ENCODE measurements at places on chromosomes 11 and 22.

DNA sequence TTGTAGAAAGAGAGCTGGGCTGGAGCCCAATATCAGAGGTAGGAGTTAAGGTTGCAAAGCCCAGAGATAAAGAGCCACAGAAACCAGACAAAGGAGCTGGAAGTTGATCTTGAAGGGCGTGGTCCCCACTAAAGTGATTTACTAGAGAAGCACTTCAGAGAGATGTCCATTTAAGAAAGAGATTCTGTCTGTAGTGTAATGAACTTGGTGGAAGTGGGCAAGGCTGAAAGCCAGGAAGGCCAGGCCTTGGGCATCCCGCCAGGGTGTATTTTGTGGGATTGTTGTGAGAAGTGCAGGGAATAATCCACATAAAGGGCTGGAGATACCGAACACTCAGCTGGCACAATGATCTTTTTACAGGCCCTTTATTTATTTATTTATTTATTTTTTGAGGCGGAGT is 1398.8 kb downstream of the TBC1D22A start:
- no peak for ATAC-seq

- ATAC-seq = no peak
These were observed 24.6 kb upstream of the DGAT2 start for GRCh38 chr11:75743711-75744563.

DNA sequence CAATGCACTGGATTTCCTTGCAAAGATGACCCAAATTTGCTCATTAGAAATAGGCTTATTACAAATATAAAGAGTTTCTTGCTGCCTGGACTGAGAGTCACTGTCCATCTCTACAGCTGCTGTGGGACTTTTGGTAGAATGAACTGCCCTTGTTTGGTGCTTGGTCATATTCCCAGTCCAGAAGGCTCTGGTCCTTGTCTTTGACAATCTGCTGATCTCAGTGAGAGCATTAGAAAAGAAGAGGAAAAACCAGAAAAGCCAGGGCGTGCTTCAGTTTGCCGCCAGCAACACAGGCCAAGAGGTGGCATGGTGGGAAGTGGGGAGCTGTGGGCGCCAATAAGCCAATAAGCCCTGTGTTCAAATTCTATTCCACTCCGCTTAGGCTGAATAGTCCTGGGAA is 48.2 kb upstream of the PARVA start:
- no peak for ATAC-seq

DNA sequence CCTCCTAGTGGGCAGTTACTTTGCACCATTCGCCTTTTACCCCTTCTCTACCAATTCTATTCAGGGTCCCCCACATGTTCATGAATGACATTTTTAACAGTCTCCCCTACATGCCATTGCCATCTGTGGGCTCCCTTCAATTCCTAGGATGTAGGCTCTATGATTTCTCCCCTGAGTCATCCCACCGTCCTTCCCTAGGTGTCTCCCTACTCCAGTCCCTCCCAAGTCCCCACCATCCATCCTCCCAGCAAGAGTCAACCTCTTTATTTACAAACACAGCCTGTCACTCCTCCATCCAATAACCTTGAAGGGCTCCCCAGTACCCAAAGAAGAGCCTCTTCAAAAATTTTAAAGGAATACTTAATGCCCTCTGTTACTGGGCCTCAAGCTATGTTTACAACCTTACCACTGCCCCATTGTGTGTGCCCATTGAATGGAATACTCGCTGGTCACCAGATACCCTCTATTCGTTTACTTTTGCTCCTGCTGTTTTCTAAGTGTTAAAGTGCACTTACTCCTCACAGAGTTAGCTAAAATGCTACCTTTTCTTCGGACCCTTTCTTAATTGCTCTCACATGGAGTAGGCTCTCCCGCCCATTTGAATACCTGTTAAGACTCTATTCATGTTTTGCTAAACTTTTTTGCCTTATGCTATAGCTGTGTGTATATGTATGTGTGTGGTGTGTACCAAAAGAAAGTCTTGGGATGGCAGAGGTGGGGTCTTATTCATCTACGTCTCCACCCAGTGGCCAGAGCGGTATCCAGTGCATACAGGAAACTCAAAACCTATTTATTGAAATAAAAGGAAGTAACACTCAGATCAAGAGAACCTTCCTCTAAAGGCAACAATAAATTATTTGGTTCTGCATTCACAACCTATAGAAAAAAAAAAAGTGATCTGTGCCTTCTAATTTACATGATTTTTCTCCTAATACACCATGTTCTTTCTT is 235.8 kb upstream of the CCDC90B start:
- peak; percentile 92 for ATAC-seq

DNA sequence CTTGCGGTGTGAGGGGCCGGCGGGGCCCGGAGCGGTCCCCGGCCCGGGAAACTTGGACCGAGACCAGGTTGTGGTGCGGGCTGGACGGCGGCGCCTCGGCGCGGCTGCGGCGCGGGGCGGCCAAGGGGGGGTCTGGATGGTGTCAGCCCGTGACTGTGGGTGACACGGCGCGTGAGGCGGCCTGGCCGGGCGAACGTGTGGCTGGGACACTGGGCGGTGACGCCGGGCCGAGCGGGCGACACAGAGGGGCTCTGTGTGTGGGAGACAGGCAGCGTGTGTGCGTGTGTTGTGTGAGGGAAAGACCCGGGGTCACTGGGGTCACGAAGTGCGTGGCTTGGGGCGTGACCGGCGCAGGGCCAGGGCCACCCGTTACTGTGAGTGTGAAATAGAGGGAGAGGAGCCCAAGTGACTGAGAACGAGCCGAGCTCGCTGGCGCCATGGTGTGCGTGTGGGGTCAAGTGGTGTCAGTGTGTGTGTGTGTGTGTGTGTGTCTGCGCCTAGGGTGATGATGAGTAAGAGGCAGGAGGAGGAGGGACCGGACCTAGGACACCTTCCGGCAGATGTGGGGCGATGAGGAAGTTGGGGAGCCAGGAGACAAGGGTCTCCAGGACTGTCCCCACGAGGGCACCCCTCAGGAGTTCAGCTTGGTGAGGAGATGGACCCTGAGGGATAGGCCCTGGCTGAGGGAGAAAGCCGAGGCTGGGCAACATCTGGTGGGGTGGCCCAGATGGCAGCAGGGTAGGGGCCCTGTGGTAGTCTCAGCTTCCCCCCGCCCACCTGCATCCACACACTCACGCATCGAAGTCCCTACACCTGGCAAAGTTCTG is 817 bp downstream of the RELT start:
- peak; percentile 2 for ATAC-seq

DNA sequence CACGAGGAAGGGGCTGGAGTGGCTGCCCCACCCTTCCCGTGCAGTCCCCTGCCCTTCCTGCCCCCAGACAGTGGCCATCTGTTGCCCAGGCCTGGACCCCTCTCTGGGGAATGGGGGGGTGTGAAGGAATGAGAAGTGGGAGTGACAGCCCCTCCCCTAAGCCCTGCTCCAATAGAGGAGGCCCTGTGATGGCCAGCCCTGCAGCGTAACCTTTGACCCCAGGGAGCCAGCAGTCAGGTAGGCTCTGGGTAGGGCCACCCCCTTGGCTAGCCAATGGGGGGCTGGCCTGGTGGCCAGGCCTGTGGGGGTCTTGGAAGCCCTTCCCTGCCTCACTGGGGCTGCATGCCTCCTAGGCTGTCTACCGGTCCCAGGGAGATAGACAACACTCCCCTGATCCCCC is 6.6 kb downstream of the FLRT1 start:
- ATAC-seq = no peak

DNA sequence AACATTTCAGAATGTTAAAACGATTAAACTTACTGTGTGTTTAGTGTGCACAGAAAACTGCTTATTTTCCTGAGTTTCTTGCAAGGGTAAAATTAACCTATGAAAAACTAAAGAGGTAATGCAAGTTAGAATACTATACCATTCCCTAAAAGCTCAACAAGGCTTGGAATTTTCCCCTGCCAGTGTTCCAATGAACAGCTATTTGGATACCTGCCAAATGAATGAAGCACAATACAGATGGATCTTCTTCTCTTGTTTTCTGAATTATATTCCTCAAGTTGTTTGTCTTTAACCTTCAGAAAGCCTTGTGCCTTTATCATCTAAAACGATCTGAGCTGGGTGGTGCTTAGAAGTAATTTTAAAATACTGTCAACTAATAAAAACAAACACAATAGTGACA is 204.5 kb downstream of the LRRC4C start:
- ATAC-seq = no peak

Data from SK-N-SH treated with all-trans-retinoic acid at 6 μM for 48 hours (cell line).